ENCODE measurements at places on chromosomes 6 and 20.

DNA sequence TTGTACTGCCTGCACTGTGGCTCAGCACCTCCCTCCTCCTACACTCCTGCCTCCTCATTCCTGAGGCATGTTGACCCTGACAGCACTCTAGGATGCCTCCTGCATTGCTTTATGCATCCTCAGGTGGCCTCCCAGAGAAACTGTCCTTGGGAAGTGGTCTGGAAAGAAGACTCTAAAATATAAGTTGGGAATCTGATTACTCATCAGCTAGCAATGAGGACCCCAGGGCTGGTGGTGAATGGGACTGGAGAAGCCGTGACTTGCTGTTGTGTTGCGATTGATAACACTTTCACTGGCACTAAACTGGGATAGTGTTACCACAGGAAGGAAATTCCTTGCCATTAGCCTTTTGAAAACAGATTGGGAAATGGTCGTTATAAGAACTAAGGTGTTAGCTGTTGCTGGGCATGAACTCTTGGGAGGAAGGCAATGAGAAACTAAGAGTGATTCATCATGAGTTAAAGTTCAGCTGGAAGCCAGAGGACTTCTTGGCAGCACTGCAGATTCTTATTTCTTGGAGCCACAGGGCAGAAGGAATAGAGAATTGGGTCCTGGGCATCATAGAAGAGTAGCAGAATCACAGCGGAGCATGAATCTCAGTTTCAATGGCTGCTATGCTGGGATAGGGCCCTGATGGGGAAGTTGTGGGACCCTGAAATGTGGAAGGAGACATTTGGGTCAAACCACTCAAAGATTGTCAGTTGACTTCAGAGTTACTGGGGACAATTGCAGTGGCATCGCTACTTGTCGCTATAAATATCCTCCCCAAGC lies 10.1 kb upstream of the SIRPD start:
- DNase-seq: no peak

DNA sequence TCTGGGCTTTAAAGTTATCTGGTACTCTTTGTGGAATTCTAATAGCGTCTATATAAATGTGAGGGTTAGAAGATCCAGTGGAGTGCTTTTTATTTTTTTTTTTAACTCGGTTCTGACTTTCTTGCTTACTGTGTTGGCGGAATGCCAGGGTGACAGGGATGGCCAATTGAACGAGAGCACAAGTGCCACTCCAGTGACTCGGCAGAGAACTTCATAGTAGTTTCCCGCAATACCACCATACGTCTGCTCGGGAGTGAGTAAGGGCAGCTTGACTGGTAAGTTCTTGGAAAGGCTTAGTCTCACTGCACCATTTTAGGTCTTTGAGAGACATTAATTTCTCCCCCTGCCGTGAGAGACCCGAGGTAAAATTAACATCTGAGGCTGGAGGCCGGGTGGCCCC lies 49.4 kb upstream of the TULP1 start:
- DNase-seq: peak; percentile 53

DNA sequence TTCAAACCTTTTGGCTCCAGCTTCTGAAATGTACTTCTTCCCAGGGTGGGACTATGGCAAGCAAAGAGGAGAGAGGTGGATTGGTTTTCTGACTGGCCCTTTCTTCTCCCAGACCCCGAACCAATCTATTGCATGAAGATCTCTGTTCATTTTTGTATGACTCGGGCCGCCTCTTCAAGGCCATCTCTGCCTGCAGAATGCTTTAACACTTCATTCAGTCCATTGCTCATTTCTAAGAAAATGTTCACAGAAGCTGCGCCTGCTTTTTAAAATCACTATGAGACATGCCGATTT lies 1.6 kb downstream of the VGLL2 start:
- no peak for DNase-seq

DNA sequence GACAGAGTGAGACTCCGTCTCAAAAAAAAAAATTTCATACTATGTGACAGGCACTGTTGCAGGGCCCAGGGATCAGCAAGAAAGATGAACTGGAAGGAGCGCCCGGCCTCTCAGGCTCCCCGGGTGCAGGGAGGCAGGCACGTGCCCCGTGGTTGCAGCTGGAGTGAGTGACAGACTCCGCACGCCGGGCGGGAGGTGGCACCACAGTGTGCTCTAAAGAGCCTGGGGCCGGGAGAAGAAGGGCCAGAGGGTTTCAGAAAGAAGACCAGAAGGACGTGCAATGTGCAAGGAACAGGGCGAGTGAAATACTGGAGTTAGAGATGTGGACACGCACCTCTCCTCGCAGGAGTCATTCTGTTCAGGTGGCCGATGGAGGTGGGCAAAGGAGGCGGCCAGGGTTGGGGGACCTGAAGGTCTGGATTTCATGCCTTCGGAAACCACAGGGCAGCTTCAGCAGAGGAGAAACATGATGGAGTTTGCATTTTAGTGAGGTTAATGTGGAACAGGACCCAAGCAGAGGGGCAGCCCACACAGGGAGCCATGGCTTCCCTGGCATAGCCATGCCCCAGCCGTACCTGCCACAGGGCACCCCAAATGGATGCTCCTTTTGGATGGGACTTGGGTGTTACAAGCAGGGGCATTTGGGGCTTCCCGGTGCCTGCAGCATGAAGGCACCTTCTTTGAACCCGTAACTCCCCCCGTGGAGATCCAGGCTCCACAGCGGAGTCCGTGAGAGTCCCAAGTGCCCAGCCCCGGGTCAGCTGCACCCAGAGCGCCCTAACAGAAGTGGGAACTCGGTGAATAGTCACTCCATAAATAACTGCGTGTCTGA lies 226.2 kb downstream of the ERMARD start:
- DNase-seq: no peak

- no peak for DNase-seq
These were observed 75.9 kb upstream of the THEMIS start for GRCh38 chr6:127976796-127977195.

DNA sequence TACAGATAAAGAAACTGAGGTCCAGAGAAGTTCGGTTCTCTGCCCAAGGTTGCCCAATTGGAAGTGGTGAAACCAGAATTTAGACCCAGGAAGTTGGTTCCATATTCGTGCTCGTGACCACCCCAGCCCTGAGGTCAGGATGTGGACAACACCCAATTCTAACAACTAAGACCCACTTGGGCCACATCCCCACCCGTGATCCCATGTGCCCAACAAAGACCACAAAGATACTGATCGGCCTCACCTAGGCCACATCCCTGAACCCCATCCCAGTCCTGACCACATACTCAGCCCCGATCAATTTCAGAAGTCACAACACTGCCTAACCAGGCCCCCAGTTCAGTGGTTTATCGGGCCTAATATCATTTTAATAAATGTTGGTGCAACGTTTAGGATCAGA lies 138.4 kb downstream of the PREX1 start:
- no peak for DNase-seq

DNA sequence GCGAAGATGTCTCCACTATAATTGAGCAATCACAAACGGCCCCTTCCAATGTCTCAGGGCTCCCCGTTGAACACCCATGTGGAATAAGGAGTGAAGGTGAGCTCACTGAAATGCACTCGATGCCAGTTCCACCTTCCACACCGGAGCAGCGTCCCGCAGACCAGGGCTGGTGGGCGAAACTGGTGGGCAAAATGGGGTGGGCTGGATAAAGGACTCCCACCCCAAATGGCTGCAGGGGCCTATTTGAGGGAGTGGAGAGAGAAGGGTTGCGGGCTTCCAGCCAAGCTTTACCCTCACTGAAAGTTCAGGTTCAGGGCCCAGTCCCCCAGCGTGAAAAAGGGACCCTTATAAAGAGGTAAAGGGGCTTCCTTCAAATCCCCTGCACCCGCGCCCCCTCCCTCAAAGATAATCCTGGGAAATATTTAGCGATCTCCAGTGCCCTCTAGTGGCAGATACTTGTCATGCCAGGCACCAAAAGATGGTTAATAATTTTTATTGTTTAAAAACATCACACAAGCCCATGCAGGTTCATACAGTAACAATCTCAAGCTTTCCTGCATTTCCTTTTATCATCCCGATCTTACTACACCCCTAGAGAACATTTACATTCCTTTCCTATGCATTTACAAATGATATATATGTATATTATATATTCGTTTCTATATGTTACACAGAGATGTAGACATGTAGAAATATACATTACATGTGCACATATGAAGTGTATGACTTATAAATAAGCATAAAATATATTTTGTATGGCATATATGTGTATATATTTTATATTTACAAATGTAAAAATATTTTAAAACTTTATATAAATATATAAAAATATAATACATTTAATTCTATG lies 58.2 kb upstream of the NKX2-2 start:
- peak; percentile 25 for DNase-seq

GRCh38 chr6:115487331-115487730 lies 573.4 kb downstream of the FRK start:
- DNase-seq: no peak

- no peak for DNase-seq
These were observed 111.3 kb downstream of the BANF2 start for GRCh38 chr20:17810847-17811627.

GRCh38 chr6:1612974-1613306 lies 3.2 kb downstream of the FOXC1 start:
- DNase-seq: no peak

DNA sequence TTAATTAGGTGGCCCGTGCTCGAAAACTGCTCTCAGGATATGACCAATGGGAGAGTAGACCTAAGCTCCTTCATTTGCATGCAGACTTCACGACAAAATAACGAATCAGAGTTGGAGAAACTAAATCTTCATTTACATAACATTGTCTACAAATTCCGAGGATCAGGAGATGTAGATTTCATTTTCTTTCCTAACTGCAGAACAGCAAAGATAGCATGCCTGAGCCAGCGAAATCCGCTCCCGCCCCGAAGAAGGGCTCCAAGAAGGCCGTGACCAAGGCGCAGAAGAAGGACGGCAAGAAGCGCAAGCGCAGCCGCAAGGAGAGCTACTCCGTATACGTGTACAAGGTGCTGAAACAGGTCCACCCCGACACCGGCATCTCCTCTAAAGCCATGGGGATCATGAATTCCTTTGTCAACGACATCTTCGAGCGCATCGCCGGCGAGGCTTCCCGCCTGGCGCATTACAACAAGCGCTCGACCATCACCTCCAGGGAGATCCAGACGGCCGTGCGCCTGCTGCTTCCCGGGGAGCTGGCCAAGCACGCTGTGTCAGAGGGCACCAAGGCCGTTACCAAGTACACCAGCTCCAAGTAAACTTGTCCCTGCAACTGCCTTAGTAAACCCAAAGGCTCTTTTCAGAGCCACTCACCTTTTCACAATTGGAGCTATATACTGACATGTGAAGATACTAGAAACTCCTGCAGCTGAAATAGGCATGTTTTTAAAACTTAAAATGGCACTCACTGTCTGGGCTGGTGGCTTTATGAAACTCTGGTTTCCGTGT lies 96.5 kb downstream of the HFE start:
- DNase-seq: peak; percentile 50

DNA sequence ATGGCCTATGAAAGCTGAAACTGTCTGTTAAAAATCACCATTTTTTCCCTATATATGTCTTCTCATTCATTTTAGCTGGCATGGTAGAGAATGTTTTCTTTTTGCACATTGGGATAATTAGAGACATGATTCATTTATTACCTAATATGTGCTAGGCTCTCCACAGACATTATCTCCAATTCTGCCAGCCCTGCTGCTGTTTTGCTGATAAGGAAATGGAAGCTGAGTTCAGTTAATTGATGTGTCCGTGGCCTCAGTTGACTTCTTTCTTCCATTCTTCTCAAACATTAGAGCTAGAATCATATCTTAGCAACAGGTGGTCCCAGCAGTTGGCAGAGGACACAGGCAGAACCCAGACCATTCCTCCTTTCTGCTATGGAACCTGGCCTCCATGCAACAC lies 644.1 kb upstream of the CITED2 start:
- peak; percentile 27 for DNase-seq

GRCh38 chr6:85460154-85460920 lies 10.5 kb downstream of the NT5E start:
- DNase-seq: no peak

- no peak for DNase-seq
These were observed 6.7 kb downstream of the RPRD1B start for GRCh38 chr20:38040276-38040675.

GRCh38 chr20:41249411-41250281 lies 67.9 kb downstream of the ZHX3 start:
- peak; percentile 21 for DNase-seq

GRCh38 chr6:31633447-31633846 lies 12.9 kb downstream of the PRRC2A start:
- DNase-seq: no peak

- no peak for DNase-seq
These were observed 428.4 kb upstream of the CHD6 start for GRCh38 chr20:42046371-42047085.

DNA sequence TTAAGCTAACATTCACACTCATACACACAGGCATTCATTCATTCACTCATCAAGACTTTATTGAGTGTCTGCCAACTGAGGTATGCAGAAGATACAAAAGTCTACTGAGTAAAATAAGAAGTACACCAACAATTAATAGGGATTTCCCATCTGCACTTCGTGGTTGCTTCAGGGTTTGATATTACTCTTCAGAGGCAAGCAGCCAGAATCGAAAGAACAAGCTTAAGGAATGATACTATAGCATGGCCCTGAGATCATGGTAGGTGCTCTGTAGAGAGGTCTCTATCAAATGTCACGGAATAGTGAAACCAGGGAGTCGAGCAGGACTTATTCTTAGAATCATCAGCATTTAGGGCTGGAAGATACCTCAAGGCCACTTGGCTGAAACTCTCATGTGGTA lies 135.4 kb downstream of the NRN1 start:
- no peak for DNase-seq

DNA sequence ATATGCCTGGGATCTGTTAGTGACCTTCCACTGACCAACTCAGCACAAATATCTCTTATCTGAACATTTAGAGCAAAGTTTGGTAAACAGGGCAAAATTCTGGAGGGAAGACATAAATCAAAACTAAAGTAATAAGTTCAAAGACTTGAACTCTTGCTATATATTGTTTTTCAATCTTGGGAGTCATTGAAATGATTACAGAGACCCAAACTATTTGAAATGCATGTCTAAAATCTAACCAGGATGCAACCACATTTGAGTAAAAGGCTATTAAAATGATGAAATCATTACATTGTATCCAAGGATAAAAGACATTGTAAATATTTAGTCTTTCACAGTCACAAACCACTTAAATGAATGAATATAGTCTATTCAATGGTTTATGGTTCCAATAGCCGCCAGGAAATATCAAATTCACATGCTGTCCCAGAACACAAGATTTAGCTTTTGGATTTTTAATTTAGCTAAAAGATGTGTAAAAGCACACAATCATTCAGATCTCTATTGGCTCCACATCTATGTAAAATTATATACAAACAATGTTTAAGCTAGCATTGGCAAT lies 256.6 kb upstream of the EPHA7 start:
- DNase-seq: no peak

DNA sequence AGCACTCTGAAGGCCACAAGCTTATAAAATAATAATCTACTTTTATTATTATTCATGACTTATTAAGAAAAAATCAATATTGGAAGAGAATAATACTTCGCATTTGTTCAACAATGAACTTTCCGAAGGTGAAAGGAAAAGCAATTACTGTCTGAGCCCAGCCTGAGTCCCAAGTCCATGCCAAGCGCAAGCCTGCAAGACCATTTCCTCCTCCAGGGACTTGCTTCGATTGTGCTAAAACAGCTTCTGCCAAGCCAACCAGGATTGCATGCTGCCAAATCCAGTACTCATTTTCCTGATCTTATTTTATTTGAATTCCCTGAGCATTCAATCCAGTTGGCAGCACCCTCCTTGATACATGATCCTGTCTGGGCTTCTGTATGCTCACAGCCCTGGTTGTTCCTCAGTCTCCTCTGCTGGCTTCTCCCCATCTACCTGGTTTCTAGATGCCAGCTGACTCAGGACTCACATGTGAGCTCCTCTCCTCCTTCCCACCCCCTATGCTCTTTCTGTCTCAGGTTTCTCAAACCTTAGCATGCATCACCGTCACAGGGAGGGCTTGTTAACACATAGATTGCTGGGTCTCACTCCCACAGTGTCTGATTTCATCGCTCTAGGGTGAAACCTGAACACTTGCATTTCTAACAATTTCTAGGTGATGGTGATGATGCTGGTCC lies 55.9 kb upstream of the PSMF1 start:
- DNase-seq: no peak
